ENCODE measurements at places on chromosomes 7 and 10.

- DNase-seq = no peak
Observed at GRCh38 chr10:20995123-20995987, 98.2 kb upstream of the NEBL start.

- DNase-seq = no peak
Observed at GRCh38 chr10:3264161-3264761, 91.7 kb upstream of the PITRM1 start.

GRCh38 chr10:56583316-56583715 is 222.3 kb upstream of the ZWINT start:
- DNase-seq = no peak

DNA sequence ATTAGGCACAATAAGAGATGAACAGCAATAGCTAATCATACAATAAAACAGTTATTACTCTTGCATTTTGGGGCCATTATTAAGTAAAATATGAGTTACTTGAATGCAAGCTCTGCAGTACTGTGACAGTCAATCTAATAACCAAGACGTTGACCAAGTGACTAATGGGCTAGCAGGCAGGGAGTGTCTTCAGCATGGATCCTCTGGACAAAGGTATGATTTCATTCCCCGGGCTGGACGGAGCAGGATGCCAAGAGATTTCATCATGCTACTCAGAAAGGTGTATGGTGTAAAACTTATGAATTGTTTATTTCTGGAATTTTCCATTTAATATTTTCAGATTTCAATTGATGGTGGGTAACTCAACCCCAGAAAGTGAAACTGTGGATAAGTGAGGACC is 80.9 kb downstream of the SHH start:
- no peak for DNase-seq

GRCh38 chr10:22550732-22551131 is 163.6 kb downstream of the PIP4K2A start:
- peak; percentile 58 for DNase-seq

Data from T-helper 1 cell (primary cell).